ENCODE measurements at places on chromosomes 7 and 10.
A peak's percentile ranks its signal among the peaks of the same experiment; 100 is the strongest.

GRCh38 chr7:34269084-34269483 is 363.7 kb downstream of the BMPER start:
- no peak for DNase-seq
- H3K4me3 ChIP-seq, result no peak overlapping the region
- H3K27ac ChIP-seq, result no peak overlapping the region
- no peaks in the 10 kb centered on the region for H3K36me3 ChIP-seq

- no peak for DNase-seq
- H3K4me3 ChIP-seq, result no peak overlapping the region
- no peak overlapping the region for H3K27ac ChIP-seq
- H3K4me1 ChIP-seq, result peaks cover 15% of the 10 kb centered on the region
These were observed 1.8 kb upstream of the CPA5 start for GRCh38 chr7:130342701-130343380.

GRCh38 chr10:89414879-89415821 is 782 bp downstream of the IFIT5 start:
- no peaks in the 10 kb centered on the region for H3K27me3 ChIP-seq
- H3K36me3 ChIP-seq, result peaks cover 11% of the 10 kb centered on the region
- H3K4me3 ChIP-seq, result peak overlapping the region; percentile 94

GRCh38 chr10:132293813-132294520 is 13.8 kb downstream of the STK32C start:
- H3K27me3 ChIP-seq, result peaks cover 53% of the 10 kb centered on the region
- no peak for DNase-seq
- H3K36me3 ChIP-seq, result no peaks in the 10 kb centered on the region
- no peak overlapping the region for H3K27ac ChIP-seq
- no peak overlapping the region for H3K4me3 ChIP-seq

DNA sequence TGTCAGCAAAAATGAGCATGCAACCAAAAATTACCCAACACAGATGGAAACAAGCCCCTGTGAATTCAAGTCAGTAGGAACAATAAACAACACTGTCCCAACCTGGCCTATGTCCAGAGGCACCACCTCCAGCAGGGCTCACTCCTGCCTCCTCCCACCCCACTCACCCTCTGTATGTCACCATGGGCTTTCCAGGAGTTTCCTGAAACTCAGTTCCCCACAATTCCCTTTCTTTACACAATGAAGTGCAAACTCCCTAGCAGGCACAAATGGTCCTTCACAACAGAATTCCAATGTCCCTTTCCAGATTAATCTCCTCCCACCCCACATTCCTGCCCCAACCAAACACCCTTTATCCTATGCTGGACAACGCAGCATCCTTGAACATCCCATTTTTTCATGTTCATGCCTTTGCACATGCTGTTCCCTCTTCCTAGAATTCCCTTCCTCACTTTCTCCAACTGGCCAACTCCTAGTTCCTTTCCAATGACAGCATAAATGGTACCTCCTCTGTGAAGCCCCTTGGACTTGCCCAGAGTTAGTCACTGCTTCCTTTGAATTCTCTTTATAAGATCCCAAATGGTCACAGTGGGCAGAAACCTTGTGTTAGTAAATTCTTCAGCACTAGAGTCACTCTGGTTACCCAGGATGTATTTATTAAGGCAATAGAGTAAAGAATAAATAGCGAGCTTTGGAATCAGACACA is 157.5 kb downstream of the SLIT1 start:
- peaks cover 27% of the 10 kb centered on the region for H3K27me3 ChIP-seq
- H3K4me3 ChIP-seq, result no peak overlapping the region
- DNase-seq, result no peak

DNA sequence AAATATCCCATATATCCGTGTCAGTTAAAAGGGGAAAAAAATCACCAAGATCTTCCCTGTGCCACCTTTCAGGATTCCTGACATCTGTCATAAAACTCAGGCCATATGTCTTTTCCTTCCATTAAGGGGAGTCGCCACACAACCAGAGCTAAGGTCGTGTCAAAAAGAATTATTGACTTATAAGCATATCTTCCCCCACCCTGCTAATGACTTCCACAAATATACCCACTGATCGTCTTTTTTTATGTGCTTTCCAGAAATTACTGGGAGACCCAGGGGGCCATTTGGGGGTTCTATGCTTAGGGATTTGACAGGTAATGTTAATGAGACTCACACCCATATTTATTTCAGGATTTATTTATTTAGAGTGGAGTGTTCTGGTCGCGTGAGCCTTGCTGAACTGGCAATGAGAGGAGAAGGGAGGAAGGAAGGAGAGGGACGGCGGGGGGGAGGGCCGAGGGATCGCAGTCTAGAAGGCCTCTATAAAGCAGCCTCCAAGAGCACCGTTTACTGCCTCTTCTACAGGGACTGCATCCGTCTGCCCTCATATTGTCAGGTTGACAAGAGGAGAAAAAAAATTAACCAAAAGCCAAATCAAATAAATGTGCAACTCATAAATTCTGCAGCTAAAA is 135.7 kb upstream of the MGMT start:
- H3K27ac ChIP-seq, result no peak overlapping the region
- no peaks in the 10 kb centered on the region for H3K36me3 ChIP-seq
- H3K27me3 ChIP-seq, result peaks cover 3% of the 10 kb centered on the region
- H3K4me3 ChIP-seq, result no peak overlapping the region
- DNase-seq, result no peak

DNA sequence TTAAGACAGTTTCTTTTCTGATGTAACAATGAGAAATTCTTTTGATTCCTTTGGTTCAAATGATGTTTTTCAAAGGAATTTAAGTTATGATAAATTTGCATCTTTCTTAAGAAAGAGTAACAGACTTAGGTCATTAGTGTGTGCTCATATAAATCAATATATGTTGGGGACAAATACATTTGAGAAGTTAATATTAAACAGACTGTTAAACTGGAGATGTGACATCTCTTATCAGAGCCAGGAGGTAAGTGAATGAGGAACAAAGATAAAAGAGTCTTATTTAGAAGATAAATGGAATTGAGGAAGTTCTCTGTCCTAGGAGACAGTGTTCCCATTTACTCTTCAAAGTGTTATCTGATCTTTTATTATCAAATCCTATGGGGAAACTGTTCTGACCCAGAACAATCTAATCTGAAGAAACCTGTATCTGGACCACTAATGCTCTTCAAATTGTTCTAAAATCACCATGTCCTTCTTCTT is 104.8 kb upstream of the LAMB4 start:
- H3K36me3 ChIP-seq, result no peaks in the 10 kb centered on the region
- H3K27ac ChIP-seq, result peak overlapping the region; percentile 73
- no peaks in the 10 kb centered on the region for H3K27me3 ChIP-seq
- H3K4me1 ChIP-seq, result peaks cover 47% of the 10 kb centered on the region
- DNase-seq, result no peak

- H3K27me3 ChIP-seq, result peaks cover 7% of the 10 kb centered on the region
- H3K36me3 ChIP-seq, result no peaks in the 10 kb centered on the region
- no peak for DNase-seq
These were observed 141.7 kb downstream of the SEC23IP start for GRCh38 chr10:120034236-120034635.

GRCh38 chr7:70659263-70659662 is 472.7 kb upstream of the GALNT17 start:
- no peak overlapping the region for H3K4me3 ChIP-seq
- H3K36me3 ChIP-seq, result no peaks in the 10 kb centered on the region
- no peak for DNase-seq

GRCh38 chr10:89304446-89304845 is 2.6 kb downstream of the IFIT2 start:
- H3K27ac ChIP-seq, result no peak overlapping the region
- no peaks in the 10 kb centered on the region for H3K27me3 ChIP-seq
- H3K36me3 ChIP-seq, result peaks cover 6% of the 10 kb centered on the region
- no peak for DNase-seq
- H3K4me1 ChIP-seq, result peaks cover 28% of the 10 kb centered on the region
- no peak overlapping the region for H3K4me3 ChIP-seq

GRCh38 chr7:136386876-136387275 is 409.7 kb upstream of the MTPN start:
- no peaks in the 10 kb centered on the region for H3K27me3 ChIP-seq
- no peaks in the 10 kb centered on the region for H3K36me3 ChIP-seq
- no peaks in the 10 kb centered on the region for H3K4me1 ChIP-seq
- H3K27ac ChIP-seq, result no peak overlapping the region

- peaks cover 20% of the 10 kb centered on the region for H3K4me1 ChIP-seq
- no peaks in the 10 kb centered on the region for H3K36me3 ChIP-seq
- peak overlapping the region; percentile 80 for H3K27ac ChIP-seq
- no peak overlapping the region for H3K4me3 ChIP-seq
These were observed 161.1 kb upstream of the SVIL start for GRCh38 chr10:29795850-29796249.

DNA sequence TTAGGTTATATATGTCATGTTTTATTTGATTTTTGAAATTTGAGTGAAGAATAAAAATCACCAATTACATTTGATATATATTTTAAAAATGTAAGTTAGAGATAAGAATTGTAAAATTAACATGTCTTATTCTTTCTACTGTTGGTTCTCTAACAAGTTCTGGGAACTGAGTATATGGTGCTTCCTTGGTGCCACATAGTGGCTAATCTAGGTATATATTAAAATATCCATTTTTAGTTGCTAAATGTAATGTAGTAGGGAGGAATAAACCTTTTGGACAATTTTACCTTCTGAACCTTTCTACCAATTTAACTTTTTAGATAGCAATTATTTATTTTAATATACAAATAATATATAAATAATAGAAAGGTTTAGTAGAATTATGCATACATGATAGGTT is 17.5 kb downstream of the CFAP69 start:
- DNase-seq, result no peak
- no peak overlapping the region for H3K27ac ChIP-seq
- H3K4me3 ChIP-seq, result no peak overlapping the region
- no peaks in the 10 kb centered on the region for H3K4me1 ChIP-seq
- no peaks in the 10 kb centered on the region for H3K27me3 ChIP-seq

GRCh38 chr7:101939136-101939695 is 121.8 kb downstream of the CUX1 start:
- no peak overlapping the region for H3K4me3 ChIP-seq
- H3K4me1 ChIP-seq, result peaks cover 43% of the 10 kb centered on the region
- no peak overlapping the region for H3K27ac ChIP-seq
- peaks cover 7% of the 10 kb centered on the region for H3K36me3 ChIP-seq

- H3K27ac ChIP-seq, result no peak overlapping the region
- no peak for DNase-seq
- peaks cover 24% of the 10 kb centered on the region for H3K36me3 ChIP-seq
- H3K4me1 ChIP-seq, result peaks cover 15% of the 10 kb centered on the region
- H3K27me3 ChIP-seq, result no peaks in the 10 kb centered on the region
- no peak overlapping the region for H3K4me3 ChIP-seq
These were observed 37.1 kb upstream of the ATP6V0A4 start for GRCh38 chr7:138835087-138835486.

GRCh38 chr7:47303695-47304453 is 278.0 kb downstream of the TNS3 start:
- H3K4me1 ChIP-seq, result peaks cover 17% of the 10 kb centered on the region
- peaks cover 53% of the 10 kb centered on the region for H3K36me3 ChIP-seq
- peak overlapping the region; percentile 9 for H3K27ac ChIP-seq
- H3K27me3 ChIP-seq, result no peaks in the 10 kb centered on the region
- no peak overlapping the region for H3K4me3 ChIP-seq
- DNase-seq, result no peak

GRCh38 chr7:103541026-103541425 is 95.0 kb upstream of the SLC26A5 start:
- peaks cover 5% of the 10 kb centered on the region for H3K4me1 ChIP-seq
- no peak for DNase-seq
- H3K4me3 ChIP-seq, result no peak overlapping the region
- H3K27ac ChIP-seq, result no peak overlapping the region

GRCh38 chr10:127024685-127025435 is 119.6 kb downstream of the DOCK1 start:
- peaks cover 38% of the 10 kb centered on the region for H3K36me3 ChIP-seq
- no peak overlapping the region for H3K27ac ChIP-seq
- no peak for DNase-seq
- no peaks in the 10 kb centered on the region for H3K4me1 ChIP-seq
- H3K4me3 ChIP-seq, result no peak overlapping the region

GRCh38 chr10:102783568-102783967 is 39.8 kb downstream of the WBP1L start:
- peak overlapping the region; percentile 94 for H3K27ac ChIP-seq
- no peak overlapping the region for H3K4me3 ChIP-seq
- no peak for DNase-seq
- H3K4me1 ChIP-seq, result peaks cover 63% of the 10 kb centered on the region

DNA sequence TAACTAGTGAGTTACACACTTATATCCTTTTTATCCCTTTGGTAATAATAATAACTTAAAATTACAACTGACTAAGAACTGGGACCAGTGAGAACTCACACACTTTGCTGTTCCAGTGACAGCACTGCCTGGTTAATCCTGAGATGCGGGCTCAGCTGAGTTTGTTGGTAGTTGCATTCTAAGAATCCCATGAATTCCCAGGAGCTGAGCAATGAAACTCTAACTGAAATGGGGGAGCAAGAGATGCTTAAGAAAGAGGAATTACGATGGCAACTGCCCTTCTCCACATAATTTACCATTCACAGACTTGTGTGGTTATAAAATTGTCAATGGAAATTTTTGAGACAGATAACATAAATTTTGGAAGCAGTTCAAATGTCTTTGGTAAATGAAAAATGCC is 659.4 kb downstream of the MAGI2 start:
- peaks cover 6% of the 10 kb centered on the region for H3K36me3 ChIP-seq
- no peak overlapping the region for H3K4me3 ChIP-seq
- DNase-seq, result no peak
- no peak overlapping the region for H3K27ac ChIP-seq
- peaks cover 2% of the 10 kb centered on the region for H3K4me1 ChIP-seq

DNA sequence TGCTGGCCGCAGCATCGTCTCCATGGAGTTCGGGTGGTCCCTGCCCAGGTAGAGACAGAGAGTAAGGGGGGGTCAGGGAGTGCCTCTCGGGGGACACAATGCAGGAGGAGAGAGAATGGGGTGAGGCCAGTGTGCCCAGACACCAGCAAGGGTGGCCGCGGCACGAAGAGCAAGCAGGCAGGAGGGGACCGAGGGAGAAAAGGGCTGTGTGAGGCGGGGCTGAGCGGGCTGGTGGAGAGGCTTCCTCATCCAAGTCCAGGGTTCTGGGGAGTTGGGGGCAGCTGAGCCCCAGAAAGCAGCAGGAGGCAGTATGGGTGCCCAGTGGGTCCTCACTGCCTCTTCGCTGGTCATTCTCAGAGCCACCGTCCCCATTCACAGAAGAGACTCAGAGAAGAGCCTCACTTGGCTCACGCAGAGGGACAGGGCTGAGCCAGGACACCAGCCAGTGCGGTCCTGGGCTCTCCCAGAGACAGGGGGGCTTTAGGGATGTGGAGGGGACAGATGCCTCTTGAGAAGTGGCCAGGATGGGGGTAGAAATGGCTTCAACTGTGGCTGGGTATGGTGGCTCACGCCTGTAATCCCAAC is 78.9 kb downstream of the MICALL2 start:
- no peak overlapping the region for H3K4me3 ChIP-seq
- no peaks in the 10 kb centered on the region for H3K36me3 ChIP-seq
- no peak for DNase-seq
- H3K27me3 ChIP-seq, result peaks cover 37% of the 10 kb centered on the region
- no peaks in the 10 kb centered on the region for H3K4me1 ChIP-seq

All from mesothelial cell of epicardium (in vitro differentiated cells).